ENCODE measurements at places on chromosomes 3 and 15. TPM values are rescaled to one million over a fixed set of nuclear protein-coding genes. Genes with fewer than 3 reads are reported as not detected.

BTLA gene
- not detected for polyA plus RNA-seq

KNL1 gene
- 0.07 TPM for polyA plus RNA-seq

MYO1E gene
- 8.5 TPM for polyA plus RNA-seq

TUSC7 gene
- not detected for polyA plus RNA-seq

CHL1 gene
- 1.3 TPM for polyA plus RNA-seq

Data from heart left ventricle (tissue), 16 donors.